ENCODE measurements at places on chromosomes 11 and 22.

- DNase-seq: no peak
Observed at GRCh38 chr11:45395947-45396346, 109.8 kb upstream of the SYT13 start.

DNA sequence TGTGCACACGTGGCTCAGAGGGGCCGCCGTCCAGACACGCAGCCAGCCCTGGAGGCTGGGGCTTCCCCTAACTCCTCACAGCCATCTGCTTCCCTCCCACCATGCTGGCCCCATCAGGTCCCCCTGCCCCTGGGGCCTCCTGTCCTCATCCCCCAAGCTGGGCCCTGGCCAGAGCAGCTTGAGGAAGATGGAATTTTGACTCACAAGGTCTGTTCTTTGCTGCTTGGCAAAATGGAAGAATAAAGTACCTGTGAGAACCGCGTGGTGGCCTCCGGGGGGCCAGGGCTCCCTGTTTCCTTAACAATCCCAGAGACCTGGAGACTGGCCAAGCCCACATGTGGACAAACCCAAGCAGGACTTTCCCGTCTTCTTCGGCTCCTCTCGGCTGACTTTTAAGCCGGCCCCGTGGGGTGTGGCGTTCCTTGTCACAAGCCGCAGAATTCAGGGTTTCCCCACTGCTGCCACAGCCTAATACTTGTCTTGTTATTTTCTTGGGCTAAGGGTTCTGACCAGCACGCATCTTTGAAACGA lies 872.8 kb downstream of the BRD1 start:
- DNase-seq: no peak

DNA sequence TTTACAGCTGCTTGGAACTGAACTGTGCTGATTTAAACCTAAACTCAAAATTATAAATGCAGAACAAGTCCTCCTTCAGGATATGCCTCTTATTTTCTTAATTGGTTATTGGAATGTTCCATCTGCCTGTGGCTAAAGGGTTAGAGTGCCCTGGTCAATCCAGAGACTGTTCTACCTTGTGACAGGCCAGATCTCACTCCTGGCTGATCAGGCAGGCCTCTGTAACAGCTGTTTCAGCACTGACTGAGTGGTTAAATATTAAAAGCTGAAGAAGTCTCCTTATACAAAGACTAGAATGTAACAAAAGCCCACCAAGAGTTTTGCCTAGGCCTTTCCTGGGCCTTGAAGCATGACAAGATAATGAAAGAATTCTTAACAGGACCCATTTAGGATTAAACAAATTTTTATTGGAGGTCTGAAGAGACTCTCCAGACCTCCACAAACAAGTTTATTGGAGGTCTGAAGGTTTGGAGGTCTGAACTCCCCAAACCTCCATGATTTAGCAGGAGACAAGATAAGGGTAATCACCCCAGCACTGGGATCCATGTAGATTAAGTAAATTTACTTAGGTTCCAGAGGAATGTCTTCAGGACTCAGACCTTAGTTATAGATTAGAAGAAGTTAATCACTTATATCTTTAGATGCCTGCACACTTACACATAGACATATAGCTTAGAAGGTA lies 35.8 kb downstream of the TMPRSS5 start:
- DNase-seq: no peak

GRCh38 chr11:119795231-119795630 lies 66.2 kb upstream of the NECTIN1 start:
- no peak for DNase-seq

DNA sequence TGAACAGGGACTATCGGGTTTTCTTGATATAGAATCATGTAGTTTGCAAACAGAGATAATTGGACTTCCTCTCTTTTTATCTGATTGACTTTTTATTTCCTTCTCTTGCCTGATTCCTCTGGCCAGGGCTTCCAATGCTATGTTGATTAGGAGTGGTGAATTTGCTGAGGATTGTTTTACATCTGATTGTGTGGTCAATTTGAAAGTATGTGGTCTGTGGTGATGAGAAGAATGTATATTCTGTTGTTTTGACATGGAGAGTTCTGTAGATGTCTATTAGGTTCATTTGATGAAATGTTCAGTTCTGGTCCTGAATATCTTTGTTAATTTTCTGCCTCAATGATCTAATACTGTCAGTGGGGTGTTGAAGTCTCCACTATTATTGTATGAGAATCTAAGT lies 713.2 kb upstream of the CCDC179 start:
- no peak for DNase-seq

- no peak for DNase-seq
Observed at GRCh38 chr22:29391546-29391945, 3.2 kb upstream of the AP1B1 start.

GRCh38 chr11:45661439-45662055 lies 3.9 kb downstream of the CHST1 start:
- no peak for DNase-seq

GRCh38 chr11:65776710-65777141 lies 4.0 kb downstream of the AP5B1 start:
- DNase-seq: no peak

- peak; percentile 27 for DNase-seq
Observed at GRCh38 chr11:47616726-47617416, 22.7 kb upstream of the C1QTNF4 start.

- DNase-seq: no peak
Observed at GRCh38 chr22:42066126-42066761, 4.4 kb downstream of the NAGA start.

GRCh38 chr22:45526768-45527360 lies 24.2 kb downstream of the FBLN1 start:
- DNase-seq: no peak

DNA sequence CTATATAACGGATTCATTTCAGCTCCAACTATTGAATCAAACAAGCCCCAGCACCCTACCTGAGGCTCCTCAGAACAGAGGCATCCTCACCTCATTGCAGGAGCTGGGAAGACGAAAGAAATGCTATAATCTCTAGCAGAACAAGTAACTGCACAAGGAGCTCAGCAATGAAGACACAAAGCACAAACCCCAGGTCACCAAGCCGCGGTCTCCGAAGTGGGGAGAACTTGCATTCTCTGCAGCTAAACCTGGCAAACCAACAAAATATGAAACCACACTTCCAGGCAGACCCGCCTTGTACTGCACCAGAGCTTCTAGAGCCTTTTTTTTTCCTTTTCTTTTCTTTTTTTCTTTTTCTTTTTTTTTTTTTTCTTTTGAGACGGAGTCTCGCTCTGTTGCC lies 21.8 kb upstream of the CD5 start:
- no peak for DNase-seq

GRCh38 chr11:26297189-26297975 lies 34.5 kb upstream of the ANO3 start:
- DNase-seq: peak; percentile 54

DNA sequence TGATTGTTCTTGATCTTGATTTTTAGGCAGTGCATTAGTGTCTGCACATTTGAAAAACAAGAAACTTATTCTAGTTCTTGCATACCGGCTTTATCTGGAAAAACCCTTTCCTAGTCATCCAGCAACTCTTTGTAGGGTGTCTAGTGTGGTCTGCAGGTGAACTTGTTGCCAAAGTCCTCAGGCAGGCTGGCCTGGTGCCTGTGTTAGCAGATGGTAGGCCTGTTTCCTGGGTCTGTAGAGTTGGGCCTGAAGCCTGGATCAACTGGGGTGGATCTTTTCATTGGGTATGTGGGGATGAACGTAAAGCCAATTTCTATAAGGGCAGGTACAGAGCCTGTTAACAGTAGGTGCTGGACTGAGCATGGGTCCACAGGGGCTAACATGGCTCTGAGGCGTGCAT lies 5.6 kb upstream of the GLYATL1 start:
- DNase-seq: no peak

GRCh38 chr11:614623-615503 lies 887 bp downstream of the IRF7 start:
- DNase-seq: no peak

DNA sequence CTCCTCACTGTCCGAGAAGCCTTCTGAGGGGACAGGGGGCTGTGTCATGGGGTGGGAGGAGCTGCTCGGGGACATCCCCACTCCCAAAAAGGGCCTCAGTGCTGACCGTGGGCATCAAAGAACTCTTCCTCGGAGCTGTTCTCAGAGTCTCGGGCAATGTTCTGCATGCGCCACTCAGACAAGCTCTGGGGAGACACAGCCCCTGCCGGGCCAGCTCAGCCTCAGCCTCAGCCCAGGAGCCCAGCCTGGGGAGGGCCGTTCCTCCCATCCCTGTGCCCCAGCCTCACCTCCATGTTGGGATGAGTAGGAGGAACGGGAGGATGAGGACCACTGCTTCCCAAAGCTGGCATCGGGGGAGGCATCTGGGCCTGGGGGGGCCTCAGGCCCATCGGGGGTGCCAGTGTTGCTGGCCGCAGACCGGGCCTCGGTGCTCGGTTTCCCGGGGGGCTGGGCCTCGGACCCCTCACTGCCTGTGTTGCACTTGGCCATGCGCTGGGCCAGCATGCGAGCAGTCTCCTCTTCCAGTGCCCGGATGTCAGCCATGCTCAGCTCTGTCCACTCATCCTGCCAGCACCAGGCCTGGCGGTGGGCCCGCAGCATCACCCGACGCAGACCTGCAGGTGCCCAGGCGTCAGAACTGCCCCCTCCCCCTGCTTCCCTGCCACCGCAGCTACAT lies 5.2 kb downstream of the PITPNM1 start:
- no peak for DNase-seq

DNA sequence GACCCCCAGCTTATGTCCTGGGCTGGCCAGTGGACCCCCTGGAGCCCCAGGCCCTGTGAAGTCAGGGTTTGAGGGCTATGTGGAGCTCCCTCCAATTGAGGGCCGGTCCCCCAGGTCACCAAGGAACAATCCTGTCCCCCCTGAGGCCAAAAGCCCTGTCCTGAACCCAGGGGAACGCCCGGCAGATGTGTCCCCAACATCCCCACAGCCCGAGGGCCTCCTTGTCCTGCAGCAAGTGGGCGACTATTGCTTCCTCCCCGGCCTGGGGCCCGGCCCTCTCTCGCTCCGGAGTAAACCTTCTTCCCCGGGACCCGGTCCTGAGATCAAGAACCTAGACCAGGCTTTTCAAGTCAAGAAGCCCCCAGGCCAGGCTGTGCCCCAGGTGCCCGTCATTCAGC lies 24.6 kb downstream of the CSF2RB start:
- no peak for DNase-seq

DNA sequence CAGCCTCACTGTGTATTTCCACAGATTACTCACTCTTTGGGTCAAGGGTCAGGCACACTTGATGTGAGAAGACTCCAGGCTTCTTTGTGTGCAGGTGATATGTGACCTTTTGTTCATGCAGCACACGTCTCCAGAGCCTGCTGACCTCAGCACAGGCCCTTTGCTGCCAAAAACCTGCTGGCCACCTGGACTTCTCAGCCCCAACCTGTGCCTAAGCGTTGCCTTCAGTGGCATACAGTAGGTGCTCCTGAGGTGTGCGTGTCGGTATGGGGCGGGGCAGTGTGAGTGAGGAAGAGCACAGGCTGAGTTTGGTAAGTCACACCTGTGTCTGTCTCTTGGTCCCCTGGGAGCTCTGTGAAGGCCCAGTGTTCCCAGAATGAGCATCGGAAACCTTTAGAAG lies 58.1 kb downstream of the WNT11 start:
- DNase-seq: no peak

DNA sequence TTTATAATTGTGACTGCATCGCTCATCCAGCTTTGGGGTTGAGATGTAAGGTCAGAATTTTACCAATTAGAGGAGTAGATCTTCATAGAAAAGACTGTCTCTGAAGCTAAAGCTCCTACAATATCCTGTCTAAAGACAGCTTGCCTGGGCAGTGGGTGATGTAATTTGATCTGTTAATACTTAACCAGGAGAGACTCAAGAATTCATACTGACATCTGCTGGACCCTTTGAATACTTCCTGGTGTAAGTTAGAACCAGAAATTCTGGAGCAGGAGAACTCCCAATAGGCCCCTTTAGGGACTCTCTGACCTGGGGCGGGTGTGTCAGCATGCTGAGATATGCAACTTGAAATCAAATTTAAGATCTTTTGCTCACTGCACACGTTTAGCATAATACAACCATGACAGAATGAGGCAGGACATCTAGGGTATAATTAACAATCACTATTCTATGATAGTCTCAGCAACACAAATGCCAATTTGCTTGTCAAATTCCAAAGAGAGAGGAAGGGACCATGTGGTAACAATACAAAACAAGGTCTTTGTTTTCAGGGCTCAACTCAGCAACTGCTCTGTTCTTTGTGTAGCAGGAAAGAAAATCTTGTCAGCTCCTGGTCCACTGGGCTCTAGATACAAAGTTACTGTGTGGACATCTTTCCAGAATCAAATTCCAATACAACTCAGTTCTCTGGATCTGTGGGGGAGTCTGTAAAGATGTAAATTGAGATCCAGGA lies 143.9 kb downstream of the INSC start:
- no peak for DNase-seq

DNA sequence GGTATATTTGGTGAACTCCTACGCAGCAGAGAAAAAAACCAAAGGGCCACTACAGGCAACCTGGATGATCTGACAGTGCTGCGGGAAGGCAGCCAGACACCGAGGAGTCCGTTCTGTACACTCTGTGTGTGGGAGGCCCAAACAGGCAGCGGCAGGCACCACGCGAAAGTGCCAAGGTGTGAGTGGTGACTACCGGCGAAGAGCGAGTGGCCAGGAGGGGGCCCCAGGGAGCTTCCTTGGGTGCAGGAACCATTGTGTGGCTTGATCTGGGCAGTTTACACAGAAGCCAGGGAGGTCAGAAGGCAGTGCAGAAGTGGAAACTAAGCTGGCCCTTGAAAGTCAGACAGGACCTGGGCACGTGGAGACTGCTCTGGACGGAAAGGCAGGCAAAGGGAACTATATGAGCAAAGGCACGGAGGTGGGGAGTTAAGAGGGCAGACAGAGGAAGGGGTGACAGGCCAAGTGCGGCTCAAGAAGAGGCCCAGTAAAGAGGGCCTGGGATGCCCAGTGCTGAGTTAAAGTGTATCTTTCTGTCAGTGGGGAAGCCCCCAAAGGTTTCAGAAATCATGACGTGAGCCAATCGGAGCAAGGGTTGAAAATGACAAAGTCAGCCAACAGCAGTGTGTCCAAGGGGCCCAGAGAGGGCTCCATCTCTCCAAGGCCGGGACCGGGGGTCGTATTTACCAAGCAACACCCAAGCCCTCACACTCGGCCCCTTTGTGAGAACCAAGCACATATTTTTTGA lies 10.6 kb downstream of the TMEM184B start:
- DNase-seq: no peak

- no peak for DNase-seq
Observed at GRCh38 chr22:46043339-46043738, 66.4 kb upstream of the WNT7B start.

GRCh38 chr11:121106812-121107211 lies 5.8 kb downstream of the TECTA start:
- no peak for DNase-seq

GRCh38 chr22:46297151-46297812 lies 612 bp downstream of the GTSE1 start:
- DNase-seq: no peak

GRCh38 chr11:43649501-43649900 lies 31.0 kb upstream of the HSD17B12 start:
- no peak for DNase-seq

DNA sequence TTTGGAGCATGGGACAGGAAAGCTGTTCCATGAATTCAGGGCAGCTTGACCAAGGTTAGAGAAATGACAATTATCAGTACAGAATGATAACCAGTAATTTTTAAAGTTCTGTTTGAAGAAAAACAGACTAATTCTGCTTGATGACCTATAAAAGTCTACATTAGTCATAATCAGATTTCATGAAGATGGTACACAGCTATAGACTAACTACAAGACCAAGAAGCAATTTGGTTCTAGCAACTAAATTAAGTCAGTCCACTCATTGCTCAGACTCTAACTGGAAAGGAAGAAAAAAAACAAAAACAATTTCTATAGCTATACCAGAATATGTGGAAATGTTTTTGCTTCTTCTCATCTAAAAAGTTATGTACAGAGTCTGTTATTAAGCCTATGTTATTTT lies 24.9 kb downstream of the MRTFA start:
- no peak for DNase-seq
